ENCODE measurements at places on chromosomes 12 and 14.

- no peak for DNase-seq
These were observed 296.2 kb upstream of the RGS6 start for GRCh38 chr14:71636076-71636475.

DNA sequence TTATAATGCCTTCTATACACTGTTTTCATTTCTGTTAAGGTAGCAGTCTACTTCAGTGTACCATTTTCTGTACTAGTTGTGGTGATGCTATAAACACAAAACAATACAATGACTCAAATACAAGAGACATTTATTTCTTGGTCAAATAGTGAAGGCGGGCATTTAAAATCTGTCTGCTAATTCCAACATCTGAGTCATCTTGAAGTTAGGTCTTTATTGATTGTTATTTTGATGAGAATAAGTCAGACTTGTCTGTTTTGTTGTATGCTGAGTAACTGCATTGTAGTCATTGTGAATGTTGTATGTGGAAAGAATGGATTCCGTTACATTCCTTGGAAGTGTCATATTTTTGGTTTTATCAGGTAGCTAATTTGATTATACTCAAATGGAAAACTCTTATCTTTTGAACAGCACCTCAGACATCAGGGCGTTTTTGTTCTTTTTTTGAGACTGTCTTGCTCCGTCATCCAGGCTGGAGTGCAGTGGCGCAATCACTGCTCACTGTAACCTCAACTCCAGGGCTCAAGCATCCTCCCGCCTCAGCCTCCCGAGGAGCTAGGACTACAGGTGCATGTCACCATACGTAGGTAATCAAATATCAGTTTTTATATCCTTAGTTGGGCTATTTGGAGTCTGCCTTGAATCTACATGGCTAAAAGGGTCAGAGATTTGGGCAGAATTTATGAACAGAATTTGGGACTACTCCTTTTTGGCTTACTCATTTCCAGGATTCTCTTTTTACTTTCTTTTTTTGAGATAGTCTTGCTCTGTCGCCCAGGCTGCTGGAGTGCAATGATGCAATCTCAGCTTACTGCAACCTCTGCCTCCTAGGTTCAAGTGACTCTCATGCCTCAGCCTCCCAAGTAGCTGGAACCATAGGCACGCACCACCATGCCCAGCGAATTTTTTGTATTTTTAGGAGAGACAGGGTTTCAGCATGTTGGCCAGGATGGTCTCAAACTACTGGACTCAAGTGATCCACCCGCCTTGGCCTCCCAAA, 56.8 kb downstream of the PAPLN start:
- no peak for DNase-seq

- no peak for DNase-seq
These were observed 18.3 kb downstream of the PLEK2 start for GRCh38 chr14:67393689-67394088.

- no peak for DNase-seq
These were observed 16.5 kb downstream of the GMFB start for GRCh38 chr14:54472315-54472714.

DNA sequence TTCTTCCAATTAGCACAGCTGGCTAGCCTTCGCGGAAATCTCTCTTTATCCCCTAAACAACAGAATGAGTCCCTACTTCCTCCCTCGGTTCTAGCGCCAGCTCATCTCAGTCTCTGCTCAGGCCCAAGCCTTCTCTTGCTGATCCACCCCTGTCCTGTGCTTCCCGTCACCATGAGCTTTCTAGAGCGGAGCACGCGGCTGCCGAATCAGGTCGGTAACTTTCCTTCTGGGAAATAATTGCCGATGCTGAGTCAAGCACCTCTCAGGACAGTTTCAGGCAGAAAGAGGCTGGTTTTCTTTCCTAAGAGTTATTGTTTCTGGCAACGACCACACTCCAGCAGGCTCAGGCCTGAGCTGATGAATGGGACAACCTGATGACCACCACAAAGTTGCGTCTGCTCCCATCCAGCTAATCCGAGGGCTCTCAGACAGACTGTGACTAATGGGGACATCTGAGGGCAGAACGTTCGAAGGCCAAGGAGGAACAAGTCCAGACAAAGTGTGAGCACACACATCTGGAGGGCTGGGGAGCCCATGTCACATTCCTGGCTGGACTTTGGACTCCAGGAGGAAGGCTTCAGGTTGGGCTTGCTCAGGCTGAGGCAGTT, 13.6 kb upstream of the GPR68 start:
- no peak for DNase-seq

GRCh38 chr14:80387563-80387981, 176.3 kb upstream of the DIO2 start:
- DNase-seq = no peak

DNA sequence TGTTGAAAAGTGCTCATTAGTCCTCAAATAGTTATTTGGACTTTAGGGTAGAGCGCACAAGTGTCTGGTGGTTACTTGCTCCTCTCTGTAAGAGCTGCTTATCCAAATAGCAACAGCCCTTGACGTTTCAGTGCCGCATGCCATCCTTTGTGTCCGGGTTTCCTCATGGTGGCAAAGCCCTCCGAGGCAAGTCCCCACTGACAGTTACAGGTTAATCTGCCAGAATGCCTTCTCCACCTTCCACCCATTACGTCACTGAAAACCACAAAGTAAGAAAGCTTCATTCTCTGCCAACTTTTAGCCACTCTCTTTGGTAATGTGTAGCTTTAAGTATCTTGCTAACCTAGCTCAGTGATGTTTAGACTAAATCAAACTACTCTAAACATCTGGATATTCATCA, 78.6 kb downstream of the POLR3B start:
- DNase-seq = no peak

GRCh38 chr12:71587012-71587411, 76.6 kb downstream of the ZFC3H1 start:
- DNase-seq = no peak

DNA sequence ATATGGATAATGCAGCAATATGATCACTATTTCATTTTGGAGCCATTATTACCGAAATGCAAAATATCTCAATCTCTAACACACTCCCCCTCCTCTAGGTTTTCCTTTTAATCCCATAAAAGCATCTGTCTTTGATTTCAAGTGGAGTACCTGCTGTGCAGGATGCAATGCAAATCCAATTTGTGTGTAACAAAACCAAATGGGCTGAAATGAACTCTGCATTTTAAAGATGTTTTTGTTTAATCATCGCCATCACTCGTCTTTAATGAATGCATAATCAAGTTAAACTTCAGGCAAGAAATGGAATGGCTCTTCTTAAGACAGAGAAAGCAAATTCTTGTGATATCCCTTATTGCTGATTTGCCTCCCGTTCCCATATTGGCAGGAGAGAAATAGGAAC, 114.3 kb downstream of the SLC15A5 start:
- DNase-seq = no peak

- DNase-seq = no peak
These were observed 114.3 kb upstream of the PDZRN4 start for GRCh38 chr12:41073633-41074472.

- DNase-seq = no peak
These were observed 148.4 kb downstream of the DPF3 start for GRCh38 chr14:72745546-72745945.

DNA sequence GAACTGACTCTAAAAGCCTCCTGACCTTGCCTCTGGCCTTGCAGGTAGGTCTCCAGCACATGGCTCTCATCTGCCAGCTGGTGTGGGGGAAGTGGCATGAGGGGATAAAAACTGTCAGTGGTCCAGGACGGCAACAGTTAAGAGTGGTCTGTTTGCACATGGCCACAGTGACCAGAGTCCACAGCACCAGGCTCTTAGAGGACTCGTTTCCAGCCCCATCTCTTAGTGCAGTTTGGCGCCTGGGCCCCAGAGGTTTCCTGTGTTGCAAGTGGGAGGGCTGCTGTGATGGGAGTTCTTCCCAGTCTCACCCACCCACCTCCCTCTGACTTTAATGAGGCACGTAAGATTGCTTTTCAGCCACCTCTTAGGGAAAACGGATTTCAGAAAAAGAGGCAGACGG, 37.0 kb downstream of the APPL2 start:
- DNase-seq = no peak

DNA sequence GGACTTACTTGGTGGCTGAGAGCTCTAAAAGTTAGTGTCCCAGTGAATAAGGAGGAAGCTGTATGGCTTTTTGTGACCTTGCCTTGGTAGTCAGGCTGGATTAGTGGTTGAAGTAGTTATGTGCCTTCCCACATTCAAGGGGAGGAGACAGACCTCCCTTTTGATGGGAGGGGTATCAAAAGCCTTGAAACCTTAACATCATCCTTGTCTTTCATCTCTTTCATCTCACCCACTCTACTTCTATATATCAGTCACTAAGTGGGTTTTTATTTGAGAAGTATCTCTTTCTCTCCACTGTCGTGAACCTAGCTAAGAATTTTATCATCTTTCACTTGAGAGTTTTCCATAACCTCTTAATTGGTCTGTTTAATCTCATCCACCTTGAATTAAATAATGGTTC, 15.7 kb downstream of the NUBPL start:
- no peak for DNase-seq

GRCh38 chr12:106581543-106582248, 1.1 kb upstream of the RFX4 start:
- DNase-seq = no peak

GRCh38 chr14:47223656-47224055, 451.7 kb downstream of the MDGA2 start:
- no peak for DNase-seq

DNA sequence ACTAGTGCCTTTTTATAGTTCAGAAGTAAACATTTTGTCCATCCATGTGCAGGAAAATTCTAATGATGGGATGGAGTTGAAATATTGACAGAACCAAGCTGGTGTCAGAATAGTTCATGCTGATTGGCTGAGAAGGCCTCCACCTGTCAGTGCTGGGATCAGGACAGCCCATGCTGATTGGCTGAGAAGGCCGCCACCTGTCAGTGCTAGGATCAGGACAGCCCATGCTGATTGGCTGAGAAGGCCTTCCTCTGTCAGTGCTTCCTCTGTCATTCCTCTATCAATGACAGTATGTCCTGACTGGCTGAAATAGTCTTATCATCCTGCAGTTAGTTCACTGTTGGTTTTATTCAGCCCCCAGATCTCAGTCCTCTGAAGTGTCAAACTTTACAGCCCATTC, 95.7 kb downstream of the PPP2R5C start:
- no peak for DNase-seq

DNA sequence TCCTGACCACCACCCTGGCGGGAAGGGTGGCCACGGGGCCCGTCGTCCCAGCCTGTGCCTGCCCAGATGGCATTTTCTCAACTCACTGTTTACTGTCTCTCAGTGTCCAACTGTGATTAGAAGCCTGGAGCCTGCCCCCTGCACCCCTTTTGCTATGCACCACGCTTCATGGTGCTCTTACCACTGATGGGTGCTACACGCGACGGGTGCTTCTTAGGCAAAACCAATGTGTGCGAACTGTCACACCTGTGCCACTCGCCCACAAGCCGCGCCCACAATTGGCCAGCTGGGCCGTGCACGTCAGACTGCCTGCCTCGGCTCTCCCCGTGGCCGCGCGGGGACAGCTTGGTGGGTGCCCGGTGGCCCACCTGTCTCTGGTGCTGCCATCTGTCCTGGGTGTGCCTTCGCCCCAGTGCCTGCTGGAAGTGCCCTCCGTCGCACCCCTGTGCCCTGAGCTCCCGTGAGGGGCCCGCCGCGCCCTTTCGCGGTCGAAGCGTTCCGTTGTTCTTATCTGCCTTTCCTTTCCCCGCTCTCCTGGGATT, 15.1 kb upstream of the AMN start:
- DNase-seq = no peak

- DNase-seq = no peak
These were observed 6.6 kb downstream of the PRKAB1 start for GRCh38 chr12:119674560-119674959.

DNA sequence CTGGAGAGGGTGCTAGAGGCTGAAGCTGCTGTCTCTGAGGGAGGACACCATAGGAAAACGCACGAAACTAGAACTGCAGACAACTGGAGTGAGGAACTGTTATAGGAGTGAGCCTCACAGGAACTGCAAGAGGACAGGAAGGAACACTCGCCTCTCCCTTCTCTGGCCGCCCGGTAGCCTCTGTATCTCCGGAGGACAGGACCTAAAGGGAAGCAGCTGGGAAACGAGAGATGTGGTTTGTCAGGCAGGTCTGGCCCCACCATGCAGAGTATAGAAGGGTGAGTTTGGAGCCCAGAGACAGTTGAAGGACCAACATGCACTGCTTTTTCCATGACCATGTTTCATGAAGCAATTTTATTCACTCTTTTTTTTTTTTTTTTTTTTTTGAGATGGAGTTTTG, 127.3 kb downstream of the EFCAB11 start:
- DNase-seq = no peak

GRCh38 chr14:56118611-56119181, 485 bp downstream of the PELI2 start:
- no peak for DNase-seq

GRCh38 chr14:99685596-99685995, 1.5 kb downstream of the CYP46A1 start:
- no peak for DNase-seq

DNA sequence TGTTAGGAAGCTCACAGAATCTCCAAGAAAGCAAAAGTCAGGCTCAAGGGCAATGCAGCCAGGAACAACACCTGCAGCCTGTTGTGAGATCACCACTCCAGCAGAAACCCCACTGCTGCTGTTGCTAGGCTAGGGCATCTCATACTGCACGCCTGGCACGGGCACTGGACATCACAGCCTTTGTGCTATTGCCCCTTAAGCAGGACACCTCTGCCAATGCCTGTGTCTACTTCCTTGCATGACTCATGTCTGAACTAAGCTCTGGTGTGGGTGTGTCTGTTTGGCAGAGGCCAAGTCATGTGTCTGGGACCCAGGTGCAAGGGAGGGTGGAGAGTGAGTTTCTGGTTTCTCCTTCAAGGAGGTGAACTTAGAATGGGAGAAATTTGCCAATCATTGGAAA, 10.0 kb upstream of the DDX47 start:
- DNase-seq = no peak

- DNase-seq = no peak
These were observed 16.0 kb upstream of the ACTR6 start for GRCh38 chr12:100184549-100185145.

DNA sequence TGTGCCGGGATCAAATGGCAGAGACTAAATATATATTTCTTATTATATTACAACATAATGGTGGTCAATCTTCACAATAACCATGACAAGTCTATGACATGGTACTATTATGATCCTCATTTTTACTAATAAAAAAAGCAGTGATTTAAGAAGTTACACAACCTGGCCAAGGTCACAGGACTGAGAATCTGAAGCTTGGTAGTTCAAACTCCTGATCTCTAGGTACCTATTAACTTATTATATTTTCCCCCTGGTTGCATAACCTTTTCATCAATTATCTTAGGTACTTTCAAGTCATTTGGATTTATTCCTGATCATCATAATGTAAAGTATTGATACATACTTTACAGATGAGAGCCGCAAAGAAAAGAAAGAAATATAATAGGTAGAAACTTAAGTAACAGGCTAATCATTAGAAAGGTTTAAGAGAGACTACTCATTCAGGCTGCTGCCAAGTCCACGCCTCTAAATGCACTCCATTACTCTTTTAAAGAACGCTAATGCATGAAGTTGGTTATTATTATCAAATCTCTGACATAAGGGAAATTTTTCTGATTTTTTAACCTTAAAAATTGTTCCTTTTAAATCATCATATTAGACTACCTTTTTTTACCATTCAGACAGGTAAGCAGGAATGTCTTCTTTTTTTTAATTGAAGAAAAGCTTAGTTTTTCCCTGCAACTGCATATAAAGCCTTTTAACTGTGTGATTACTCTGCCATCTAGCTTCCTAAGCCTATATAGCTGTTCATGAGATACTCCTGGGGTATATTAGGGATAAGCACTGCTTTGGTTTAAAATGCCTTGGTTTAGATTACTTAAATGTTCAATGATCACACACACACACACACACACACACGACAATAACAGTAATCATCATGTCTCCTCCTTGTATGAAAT, 35.6 kb downstream of the RPS29 start:
- DNase-seq = no peak

GRCh38 chr12:87227162-87227561, 802.0 kb downstream of the C12orf50 start:
- no peak for DNase-seq

Data from stimulated activated CD8-positive, alpha-beta memory T cell treated with anti-CD3 and anti-CD28 coated beads, Interleukin-2, amount 100 ng/mL, for 1 hour (primary cell).